ENCODE measurements at places on chromosomes 5 and 9.

GRCh38 chr5:172834415-172835289 lies 601 bp downstream of the ERGIC1 start:
- H3K27me3 ChIP-seq: no peaks in the 10 kb centered on the region
- H3K36me3 ChIP-seq: peaks cover 2% of the 10 kb centered on the region
- H3K4me3 ChIP-seq: peak overlapping the region; percentile 67

GRCh38 chr5:135153259-135153658 lies 119.2 kb upstream of the PITX1 start:
- no peaks in the 10 kb centered on the region for H3K4me1 ChIP-seq
- H3K27ac ChIP-seq: no peak overlapping the region
- DNase-seq: no peak
- H3K4me3 ChIP-seq: no peak overlapping the region
- H3K27me3 ChIP-seq: no peaks in the 10 kb centered on the region

DNA sequence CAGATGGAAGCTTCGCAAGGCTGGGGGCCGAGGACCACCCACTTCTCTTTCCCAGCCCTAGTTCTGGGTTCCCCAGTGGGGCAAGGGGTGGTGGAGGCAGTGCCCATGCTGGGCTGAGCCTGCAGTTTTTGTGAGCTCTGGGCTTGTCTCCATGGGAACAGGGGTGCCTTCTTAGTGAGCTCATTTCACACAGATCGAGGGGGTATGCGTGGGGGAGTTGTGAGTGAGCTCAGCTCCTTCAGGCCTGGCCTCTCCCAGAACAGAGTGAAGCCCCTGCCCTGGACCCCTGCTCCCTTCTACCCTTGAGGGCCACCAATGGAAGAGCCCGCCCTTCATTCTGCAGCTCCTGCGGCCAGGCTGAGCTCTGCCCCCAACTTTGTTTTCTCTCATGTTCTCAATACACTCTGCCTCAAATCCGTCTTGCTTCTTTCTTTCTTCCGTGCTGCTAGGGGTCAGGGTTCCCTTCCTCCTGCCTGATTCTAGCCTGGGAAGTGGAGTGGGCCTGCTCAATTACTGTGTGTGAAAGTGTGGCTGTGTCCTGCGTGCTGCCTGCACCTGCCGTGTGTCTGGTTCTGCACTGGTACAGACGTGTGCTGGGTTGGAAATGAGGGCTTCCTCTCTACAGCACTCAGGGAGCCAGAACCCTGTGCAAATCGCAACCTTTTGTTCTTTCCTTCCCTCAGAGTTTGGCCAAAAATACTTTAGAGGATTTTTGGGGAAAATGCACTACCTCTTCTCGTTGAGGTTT lies 9.0 kb upstream of the MYOZ3 start:
- no peak overlapping the region for H3K27ac ChIP-seq
- DNase-seq: no peak
- H3K36me3 ChIP-seq: no peaks in the 10 kb centered on the region
- H3K27me3 ChIP-seq: no peaks in the 10 kb centered on the region
- H3K4me1 ChIP-seq: peaks cover 8% of the 10 kb centered on the region

GRCh38 chr9:134812343-134812673 lies 68.3 kb upstream of the FCN2 start:
- H3K27ac ChIP-seq: no peak overlapping the region
- H3K36me3 ChIP-seq: no peaks in the 10 kb centered on the region
- no peak overlapping the region for H3K4me3 ChIP-seq
- DNase-seq: no peak
- H3K4me1 ChIP-seq: no peaks in the 10 kb centered on the region
- H3K27me3 ChIP-seq: no peaks in the 10 kb centered on the region

DNA sequence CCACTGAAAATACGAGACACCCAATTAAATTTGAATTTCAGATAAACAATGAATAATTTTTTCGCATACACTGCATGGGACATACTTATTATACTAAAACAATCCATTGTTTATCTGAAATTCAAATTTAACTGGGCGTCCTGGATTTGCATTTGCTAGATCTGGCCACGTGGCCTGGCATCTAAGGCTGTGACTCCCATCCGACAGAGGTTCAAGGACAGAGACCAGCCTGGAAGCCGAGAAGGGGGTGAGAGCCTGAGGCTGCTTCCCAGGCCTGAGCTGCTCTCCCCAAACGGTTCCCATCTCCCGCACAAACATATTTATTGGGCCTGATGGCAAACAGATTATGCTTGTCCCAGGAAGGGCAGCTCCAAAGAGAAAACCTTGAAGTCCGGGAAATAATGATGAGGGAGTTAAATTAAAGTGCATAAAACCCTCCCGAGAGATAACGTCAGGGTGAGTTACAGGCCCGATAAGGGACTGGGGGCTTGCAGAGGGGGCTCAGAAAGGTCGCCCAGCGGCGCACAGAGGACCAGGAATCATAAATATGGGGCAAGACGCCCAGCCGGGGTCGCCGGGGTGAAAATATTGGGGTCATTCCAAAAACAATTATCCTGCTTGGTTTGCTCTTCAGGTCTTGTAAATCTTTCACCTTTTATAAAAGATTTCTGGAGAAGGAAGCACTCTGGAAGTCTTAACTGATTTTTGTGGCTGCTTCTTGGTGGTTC lies 163.7 kb downstream of the GAPVD1 start:
- H3K36me3 ChIP-seq: no peaks in the 10 kb centered on the region
- no peak overlapping the region for H3K27ac ChIP-seq
- H3K4me1 ChIP-seq: no peaks in the 10 kb centered on the region
- no peaks in the 10 kb centered on the region for H3K27me3 ChIP-seq
- no peak for DNase-seq

GRCh38 chr5:156802501-156802900 lies 47.6 kb upstream of the PPP1R2B start:
- H3K4me1 ChIP-seq: no peaks in the 10 kb centered on the region
- no peaks in the 10 kb centered on the region for H3K27me3 ChIP-seq
- no peak overlapping the region for H3K4me3 ChIP-seq
- no peaks in the 10 kb centered on the region for H3K36me3 ChIP-seq
- no peak for DNase-seq

GRCh38 chr9:84170521-84171141 lies 169.9 kb downstream of the SLC28A3 start:
- H3K27ac ChIP-seq: no peak overlapping the region
- no peaks in the 10 kb centered on the region for H3K36me3 ChIP-seq
- no peaks in the 10 kb centered on the region for H3K27me3 ChIP-seq
- no peak overlapping the region for H3K4me3 ChIP-seq
- no peaks in the 10 kb centered on the region for H3K4me1 ChIP-seq

- H3K4me3 ChIP-seq: no peak overlapping the region
- H3K27ac ChIP-seq: no peak overlapping the region
- DNase-seq: no peak
Observed at GRCh38 chr9:106708475-106709146, 154.4 kb upstream of the ZNF462 start.

- H3K4me1 ChIP-seq: peaks cover 12% of the 10 kb centered on the region
- H3K36me3 ChIP-seq: no peaks in the 10 kb centered on the region
- no peak for DNase-seq
Observed at GRCh38 chr9:137427454-137428310, 4.5 kb downstream of the NOXA1 start.

- no peak for DNase-seq
- H3K27me3 ChIP-seq: no peaks in the 10 kb centered on the region
- no peak overlapping the region for H3K27ac ChIP-seq
Observed at GRCh38 chr5:150642567-150642927, 2.1 kb downstream of the SYNPO start.

DNA sequence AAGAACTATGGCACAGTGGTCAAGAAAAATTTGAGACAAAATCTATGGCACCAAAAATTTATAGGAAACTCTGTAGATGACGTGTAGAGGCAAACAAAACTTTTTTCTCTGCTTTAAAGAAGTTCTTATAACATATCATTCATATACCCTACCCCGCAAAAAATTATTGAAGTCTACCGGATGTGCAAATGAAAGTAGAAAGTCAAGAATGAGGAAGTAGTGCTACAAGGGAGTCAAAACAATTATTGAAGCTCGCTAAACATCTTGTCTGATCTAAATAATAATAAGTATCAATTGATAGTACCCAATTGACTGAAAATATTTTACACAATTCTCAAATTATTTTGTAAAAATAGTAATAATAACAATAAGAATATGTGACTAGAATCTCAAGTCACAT lies 398.5 kb downstream of the TAF11L14 start:
- no peak overlapping the region for H3K27ac ChIP-seq
- H3K27me3 ChIP-seq: no peaks in the 10 kb centered on the region
- DNase-seq: no peak
- H3K4me1 ChIP-seq: no peaks in the 10 kb centered on the region
- H3K4me3 ChIP-seq: no peak overlapping the region
- no peaks in the 10 kb centered on the region for H3K36me3 ChIP-seq

GRCh38 chr5:17022296-17022695 lies 86.2 kb upstream of the MYO10 start:
- no peak for DNase-seq
- no peaks in the 10 kb centered on the region for H3K4me1 ChIP-seq
- no peaks in the 10 kb centered on the region for H3K27me3 ChIP-seq
- no peaks in the 10 kb centered on the region for H3K36me3 ChIP-seq
- H3K27ac ChIP-seq: no peak overlapping the region

- no peaks in the 10 kb centered on the region for H3K4me1 ChIP-seq
- H3K4me3 ChIP-seq: no peak overlapping the region
- no peak overlapping the region for H3K27ac ChIP-seq
- no peak for DNase-seq
- no peaks in the 10 kb centered on the region for H3K36me3 ChIP-seq
Observed at GRCh38 chr5:133340002-133340755, 272.2 kb downstream of the FSTL4 start.

DNA sequence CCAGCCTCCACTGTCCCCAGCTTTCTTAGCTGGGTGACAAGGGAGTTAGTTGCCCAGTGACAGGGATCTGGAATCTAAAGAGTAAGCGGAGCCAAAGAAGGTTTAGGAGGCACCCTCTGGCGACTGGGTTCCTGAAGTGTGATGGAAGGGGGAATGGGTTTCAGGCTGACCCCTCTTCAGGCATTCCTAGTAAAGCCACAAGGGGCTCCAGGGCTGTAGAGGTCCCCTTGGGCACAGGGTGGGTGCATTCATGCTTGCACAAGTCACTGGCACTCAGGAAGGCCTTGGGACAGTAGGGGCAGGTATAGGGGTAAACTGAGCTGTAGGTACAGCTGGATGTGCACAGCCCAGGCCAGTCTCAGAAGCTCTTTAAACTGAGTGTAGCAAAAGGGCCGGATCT lies 74.2 kb downstream of the CPLANE1 start:
- H3K4me1 ChIP-seq: no peaks in the 10 kb centered on the region
- H3K4me3 ChIP-seq: no peak overlapping the region
- no peaks in the 10 kb centered on the region for H3K27me3 ChIP-seq
- no peak overlapping the region for H3K27ac ChIP-seq
- peaks cover 41% of the 10 kb centered on the region for H3K36me3 ChIP-seq
- DNase-seq: no peak

GRCh38 chr9:127741831-127742434 lies 6.8 kb upstream of the TOR2A start:
- no peak overlapping the region for H3K27ac ChIP-seq
- DNase-seq: no peak
- no peak overlapping the region for H3K4me3 ChIP-seq
- H3K27me3 ChIP-seq: no peaks in the 10 kb centered on the region

DNA sequence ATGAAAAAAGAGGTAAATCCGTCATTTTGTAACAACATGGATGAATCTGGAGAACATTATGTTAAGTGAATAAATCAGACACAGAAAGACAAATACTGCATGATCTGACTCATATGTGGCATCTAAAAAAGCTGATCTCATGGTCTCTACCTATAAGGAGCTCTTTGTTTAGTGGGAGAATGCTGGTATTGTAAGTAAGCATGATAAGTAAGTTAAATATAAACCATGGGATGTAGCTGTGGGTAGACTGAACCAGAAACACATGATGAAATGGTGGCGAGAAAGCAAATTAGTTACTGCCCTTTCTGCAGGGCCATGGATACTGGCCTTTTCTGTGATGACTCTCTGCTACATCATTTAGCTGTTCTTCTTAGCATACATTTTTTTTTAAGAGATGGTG lies 66.4 kb upstream of the RUSC2 start:
- no peak overlapping the region for H3K4me3 ChIP-seq
- no peak overlapping the region for H3K27ac ChIP-seq
- peaks cover 10% of the 10 kb centered on the region for H3K27me3 ChIP-seq
- H3K36me3 ChIP-seq: no peaks in the 10 kb centered on the region
- no peaks in the 10 kb centered on the region for H3K4me1 ChIP-seq

DNA sequence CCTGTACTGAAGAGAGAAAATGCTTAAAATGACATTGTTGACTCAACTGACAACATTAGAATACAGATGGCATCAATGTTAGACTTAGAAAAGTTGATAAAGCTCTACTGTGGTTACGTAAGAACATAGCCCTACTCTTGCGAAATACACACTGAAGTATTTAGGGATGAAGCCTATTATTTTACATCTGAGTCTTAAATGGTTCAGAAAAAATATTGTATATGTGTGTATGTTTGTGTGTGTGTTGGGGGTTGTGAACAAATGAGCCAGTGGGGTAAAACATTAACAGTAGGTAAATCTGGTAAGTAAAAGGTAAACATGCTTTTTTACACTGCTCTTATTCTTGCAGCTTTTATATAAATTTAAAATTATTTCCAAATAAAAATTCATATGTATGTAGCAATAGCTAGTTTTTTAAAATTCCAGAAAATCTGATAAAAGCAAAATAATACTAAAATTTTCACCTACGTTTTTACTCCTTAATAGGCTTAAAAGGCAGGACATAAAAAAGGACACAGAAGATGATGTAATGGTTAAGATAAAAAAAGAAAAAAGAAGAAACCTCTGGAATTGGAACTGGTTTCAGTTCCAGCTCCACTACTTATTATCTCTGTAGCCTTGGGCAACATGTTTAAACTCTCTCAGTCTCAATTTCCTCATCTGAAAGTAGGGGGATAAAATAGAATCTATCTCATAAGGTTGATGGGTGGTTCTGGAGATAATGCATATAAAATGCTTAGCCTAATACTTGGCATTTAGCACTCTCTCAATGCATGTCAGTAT lies 44.3 kb downstream of the GARNL3 start:
- no peaks in the 10 kb centered on the region for H3K27me3 ChIP-seq
- no peaks in the 10 kb centered on the region for H3K36me3 ChIP-seq
- H3K4me1 ChIP-seq: no peaks in the 10 kb centered on the region
- H3K27ac ChIP-seq: no peak overlapping the region
- DNase-seq: no peak
- H3K4me3 ChIP-seq: no peak overlapping the region

DNA sequence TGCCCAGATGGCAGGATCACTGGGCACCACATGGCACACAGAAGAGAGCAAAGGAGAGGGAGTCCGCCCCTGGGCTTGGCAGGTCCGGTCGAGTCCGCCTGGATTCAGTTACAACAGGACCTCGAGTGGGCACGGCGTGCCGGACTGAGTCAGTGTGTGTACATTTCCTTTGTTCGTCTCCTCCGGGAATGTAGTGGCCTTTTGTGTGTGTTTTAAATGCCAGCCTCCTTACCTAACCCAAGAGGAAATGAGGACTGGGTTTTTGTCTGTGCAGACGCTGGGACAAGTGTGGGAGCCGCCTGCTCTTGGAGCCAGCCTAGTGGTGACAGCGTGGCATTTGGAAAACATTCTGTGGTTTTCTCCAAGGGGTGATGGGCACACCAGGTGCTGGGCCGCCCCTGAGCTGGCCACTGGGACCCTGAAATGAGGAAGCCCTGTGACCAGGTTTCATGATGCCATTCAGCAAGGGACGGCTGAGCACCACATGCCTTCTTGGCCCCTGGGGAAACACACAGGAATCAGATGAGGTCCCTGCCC lies 9.6 kb downstream of the NEK6 start:
- no peak overlapping the region for H3K4me3 ChIP-seq
- no peaks in the 10 kb centered on the region for H3K27me3 ChIP-seq
- H3K27ac ChIP-seq: no peak overlapping the region
